ENCODE measurements at places on chromosomes 13 and 19. TPM values are rescaled to one million over a fixed set of nuclear protein-coding genes. Genes with fewer than 3 reads are reported as not detected.

ZNF723 gene
- total RNA-seq, result not detected

SETDB2 gene
- total RNA-seq, result 10.0 TPM

EPN1 gene
- 104 TPM for total RNA-seq

AP1M1 gene
- total RNA-seq, result 127 TPM

CDK8 gene
- total RNA-seq, result 16.6 TPM

SYNE4 gene
- not detected for total RNA-seq

LGI4 gene
- total RNA-seq, result not detected

ZNF543 gene
- 11.6 TPM for total RNA-seq

ZNF829 gene
- 4.4 TPM for total RNA-seq

IFI30 gene
- total RNA-seq, result 23.9 TPM

ZNF71 gene
- 8.1 TPM for total RNA-seq

IQCN gene
- total RNA-seq, result 0.57 TPM

RDH8 gene
- total RNA-seq, result not detected

DLL3 gene
- not detected for total RNA-seq

ZNF626 gene
- total RNA-seq, result 11.6 TPM

NDUFS7 gene
- total RNA-seq, result 57.3 TPM

FOSB gene
- 3.6 TPM for total RNA-seq

ZNF738 gene
- total RNA-seq, result 8.4 TPM

Data from placental pericyte (primary cell).